Activated CD8-positive, alpha-beta memory T cell treated with anti-CD3 and anti-CD28 coated beads for 4 hours (primary cell): ENCODE measurements at places on chromosomes 7 and 10.

DNA sequence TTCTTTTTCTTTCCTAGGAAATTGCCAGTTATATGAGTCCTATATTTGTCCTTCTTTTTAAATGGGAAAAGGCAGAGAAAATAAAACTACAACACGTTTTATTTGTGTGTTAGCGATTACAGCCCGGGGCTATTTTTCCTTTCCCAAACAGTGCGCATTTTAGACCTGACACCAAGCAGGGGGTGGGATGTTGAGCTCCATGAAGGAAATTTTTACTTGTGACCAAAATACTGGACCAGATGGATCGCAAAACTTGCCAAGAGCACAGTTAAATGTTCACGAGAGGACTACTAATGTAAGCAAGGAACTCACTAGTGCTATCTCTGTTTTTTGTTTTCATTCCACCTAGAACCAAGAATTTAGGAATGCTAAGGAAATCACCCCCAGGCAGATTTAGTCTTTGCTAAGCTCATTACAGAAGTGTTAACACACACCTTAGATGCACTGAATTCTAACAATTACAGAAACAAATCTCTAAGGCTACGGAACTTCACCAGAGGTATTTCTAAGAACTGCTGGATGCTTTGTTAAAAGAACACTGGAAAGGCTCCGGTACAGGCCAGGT, 114.8 kb downstream of the JAZF1 start:
- DNase-seq, result no peak

DNA sequence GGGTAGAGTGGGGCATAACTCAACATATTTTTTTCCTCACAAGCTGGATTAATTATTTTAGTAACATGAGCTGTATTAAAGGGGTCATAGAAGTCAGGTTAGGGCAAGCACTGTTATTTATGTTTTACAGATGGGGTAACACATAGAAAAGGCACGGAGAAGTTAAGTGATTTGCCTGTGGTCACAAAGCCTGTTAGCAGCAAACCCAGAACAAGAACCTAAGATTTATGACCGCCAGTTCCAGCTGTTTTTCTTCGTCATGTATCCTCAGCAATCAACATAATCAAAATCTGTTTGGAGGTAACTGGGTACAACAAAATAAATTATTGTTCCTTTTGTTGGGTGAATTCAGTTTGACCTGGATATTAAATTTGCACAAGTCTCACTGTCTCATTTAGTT, 57.2 kb upstream of the BET1 start:
- DNase-seq, result no peak

- no peak for DNase-seq
Observed at GRCh38 chr7:4689151-4689550, 7.1 kb downstream of the FOXK1 start.

DNA sequence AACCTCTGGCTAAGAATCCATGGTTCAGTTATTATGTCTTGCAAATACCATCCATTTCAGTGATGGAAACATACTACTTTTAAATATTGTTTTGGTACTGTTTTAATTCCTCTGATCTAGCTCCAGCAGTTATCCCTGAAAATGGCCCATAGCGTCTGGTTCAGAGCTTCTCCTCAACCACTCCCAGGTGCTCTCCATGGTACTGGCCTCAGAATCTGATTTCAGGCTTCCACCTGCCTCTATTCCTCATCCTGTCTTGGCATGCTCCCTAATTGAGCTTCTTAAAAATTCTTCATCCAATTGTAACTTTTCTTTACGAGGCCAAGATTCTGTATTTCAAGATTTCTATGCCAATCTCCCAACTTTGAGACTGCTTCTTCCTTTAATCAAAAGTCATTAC, 236.3 kb downstream of the HTR7 start:
- no peak for DNase-seq

GRCh38 chr7:45358287-45358686, 200.7 kb downstream of the RAMP3 start:
- DNase-seq, result no peak
